ENCODE measurements at places on chromosomes 7 and 10.

- DNase-seq, result peak; percentile 2
Observed at GRCh38 chr7:137343281-137343841, at the start of gene PTN. Gene PTN, minus strand, starts transcription at chr7:137343733. Its CDS starts 88,760 bp downstream, at chr7:137254973.

- DNase-seq, result no peak
Observed at GRCh38 chr7:140262242-140262903, 85.6 kb upstream of the KDM7A start.

DNA sequence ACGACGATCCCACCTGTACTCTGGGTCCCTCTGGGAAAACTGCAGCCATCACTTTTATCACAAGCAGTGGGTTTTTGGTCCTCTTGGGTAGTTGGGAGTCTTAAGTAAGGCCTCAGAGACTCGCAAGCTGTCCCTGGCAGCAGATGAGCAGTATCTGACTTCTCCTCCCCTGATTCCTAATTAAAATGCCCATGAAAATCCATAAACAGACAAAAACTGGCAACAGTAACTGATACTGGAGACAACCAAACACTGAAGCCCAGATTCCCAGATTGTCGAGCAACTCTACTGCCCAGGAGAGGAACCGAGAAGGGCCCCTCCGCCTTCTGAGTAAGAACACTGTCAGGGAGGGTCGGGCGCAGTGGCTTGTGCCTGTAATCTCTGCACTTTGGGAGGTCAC is 333.8 kb downstream of the CALN1 start:
- no peak for DNase-seq

DNA sequence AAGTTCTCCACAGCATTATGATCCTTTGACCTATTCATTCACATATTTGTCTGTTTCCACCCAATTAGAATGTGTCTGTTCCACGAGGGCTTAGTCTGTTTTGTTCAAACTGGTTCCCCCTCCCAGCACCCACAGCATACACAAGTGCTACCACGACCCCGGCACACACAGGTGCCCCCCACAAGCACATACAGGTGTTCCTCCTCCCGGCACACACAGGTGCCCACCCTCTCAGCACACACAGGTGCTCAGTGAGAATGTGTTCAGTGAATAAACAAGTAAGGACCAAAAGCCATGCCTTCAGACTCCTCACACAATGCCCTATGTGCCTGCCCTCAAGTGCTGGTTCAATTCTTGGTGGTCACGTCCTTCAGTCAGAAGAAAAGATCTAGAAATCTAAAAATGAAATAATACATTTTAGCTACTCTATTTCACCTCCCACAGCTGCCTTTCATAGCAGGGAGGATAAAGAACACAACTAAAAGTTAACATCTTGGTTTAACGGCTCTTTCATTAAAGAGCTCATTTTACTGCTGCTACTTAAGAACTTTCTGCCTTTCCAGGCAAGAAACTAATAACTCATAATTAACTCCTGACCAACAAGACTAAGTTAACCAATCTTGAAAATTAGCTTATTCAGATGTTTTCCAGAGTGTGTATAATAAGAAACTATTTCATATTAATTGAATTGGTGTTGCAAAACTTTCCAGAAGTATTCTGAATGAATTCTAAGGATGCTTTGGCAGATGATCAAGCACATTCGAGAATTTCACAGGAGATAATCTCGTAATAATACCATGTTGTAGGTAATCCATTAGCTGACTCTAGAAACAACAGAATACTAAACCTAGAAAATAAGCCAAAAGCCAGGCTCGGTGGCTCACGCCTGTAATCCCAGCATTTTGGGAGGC is 2.3 kb downstream of the DNMBP start:
- no peak for DNase-seq

DNA sequence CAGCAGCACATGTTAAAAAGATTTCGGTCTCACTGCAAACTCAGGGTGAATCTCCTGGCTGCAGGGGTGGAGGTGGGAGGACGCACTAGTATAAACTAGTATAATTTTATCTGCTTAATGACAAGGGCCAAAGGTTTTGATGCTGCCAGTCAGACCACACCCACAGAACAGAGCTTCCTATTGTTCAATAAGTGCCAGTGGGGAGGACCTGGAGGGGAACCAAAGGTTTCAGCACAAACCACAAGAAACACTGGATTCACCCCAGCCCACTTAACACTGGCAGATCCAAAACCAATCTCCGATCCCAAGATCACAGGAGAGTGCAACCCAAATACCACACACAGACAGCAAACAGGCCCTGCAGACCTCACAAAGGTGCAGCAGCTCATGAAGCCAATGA is 6.6 kb downstream of the VOPP1 start:
- no peak for DNase-seq

GRCh38 chr7:71488308-71488707 is 356.4 kb downstream of the GALNT17 start:
- no peak for DNase-seq

GRCh38 chr7:77980087-77980713 is 181.6 kb downstream of the PHTF2 start:
- DNase-seq, result no peak

DNA sequence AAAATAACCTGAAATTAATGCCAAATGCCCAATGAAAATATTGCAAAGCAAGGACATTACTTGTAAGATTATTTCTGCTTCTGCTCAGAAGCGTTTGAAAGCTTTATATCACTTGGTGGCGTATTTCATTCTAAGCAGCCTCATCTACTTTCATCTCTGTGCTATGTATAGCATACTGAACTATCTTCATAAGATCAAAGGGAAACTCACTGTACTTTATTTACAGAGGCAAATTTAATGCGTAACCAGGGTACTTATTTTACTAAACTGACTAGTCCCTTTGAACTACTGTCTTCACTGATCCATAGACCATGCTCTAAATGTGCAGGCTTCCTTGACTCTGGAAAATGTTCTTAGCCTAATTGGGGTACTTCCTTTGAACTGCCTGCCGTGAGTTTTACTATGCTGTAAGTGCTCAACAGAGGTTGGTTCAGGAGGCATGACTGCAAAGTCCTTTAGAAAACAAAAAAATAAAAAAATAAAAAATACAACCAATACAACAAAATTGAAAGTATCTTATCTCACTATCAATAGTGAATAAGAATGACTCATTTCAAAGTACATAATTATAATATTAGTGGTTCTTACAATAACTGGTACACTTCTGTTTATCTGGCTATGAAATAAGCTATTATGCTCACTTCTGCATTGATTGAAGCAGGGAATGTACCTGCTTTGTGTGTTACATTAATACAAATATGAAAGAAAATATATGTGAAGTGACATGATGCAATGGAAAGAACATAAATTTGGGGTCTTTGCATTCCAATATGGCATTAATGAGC is 41.0 kb upstream of the TSPAN12 start:
- no peak for DNase-seq

DNA sequence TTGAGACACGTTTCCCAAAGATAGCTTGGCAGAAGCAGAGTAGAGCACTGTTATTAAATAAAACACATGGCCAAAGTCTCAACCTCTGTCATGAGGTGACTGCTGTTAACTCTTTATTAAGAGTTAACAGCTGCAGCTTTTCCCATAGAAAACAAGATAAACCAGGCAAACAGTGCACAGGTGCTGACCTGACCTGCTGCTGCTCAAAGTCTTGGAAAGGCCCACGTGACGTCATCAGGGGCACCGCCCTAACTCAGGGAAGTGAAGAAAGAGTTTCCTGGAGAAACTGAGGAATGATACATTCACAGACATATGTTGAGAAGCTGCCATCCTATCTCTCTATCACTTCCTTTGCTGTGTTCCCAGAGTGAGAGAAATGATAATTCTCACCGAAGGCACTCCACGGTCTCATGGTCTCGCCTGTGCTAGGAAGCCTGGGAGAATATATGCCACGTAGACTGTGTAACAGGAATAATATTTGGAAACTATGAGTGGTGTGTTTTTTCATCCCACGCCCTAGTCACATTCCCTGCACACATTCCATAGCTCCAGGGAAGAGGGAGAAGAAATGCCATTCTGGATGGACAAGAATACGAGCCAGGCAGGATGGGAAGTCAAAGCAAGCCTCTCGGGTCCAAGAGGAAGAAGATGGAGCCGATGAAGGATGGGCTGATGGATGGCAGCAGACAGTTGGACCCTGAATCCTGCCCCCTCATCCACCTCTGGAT is 146.2 kb upstream of the NFE2L3 start:
- no peak for DNase-seq

GRCh38 chr7:117960351-117960750 is 87.1 kb upstream of the CTTNBP2 start:
- no peak for DNase-seq

DNA sequence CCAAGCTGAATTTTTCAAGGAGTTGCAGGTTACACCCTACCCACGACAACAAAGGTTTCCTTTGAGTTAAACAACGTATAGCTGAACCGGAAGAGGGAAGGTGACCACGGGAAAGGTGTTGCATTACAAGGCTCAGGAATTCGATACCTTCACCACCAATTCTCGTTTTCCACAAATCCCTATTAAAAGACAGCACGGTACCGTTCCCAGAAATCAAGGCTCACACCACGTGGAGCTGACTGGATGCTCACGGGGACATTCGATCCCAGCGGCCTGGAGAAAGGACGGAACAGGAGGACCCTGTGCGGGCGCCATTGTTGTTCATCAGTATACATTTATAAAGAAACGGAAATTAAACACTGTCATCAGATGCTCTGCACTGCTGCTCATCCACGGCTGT is 56.4 kb downstream of the CTBP2 start:
- no peak for DNase-seq

DNA sequence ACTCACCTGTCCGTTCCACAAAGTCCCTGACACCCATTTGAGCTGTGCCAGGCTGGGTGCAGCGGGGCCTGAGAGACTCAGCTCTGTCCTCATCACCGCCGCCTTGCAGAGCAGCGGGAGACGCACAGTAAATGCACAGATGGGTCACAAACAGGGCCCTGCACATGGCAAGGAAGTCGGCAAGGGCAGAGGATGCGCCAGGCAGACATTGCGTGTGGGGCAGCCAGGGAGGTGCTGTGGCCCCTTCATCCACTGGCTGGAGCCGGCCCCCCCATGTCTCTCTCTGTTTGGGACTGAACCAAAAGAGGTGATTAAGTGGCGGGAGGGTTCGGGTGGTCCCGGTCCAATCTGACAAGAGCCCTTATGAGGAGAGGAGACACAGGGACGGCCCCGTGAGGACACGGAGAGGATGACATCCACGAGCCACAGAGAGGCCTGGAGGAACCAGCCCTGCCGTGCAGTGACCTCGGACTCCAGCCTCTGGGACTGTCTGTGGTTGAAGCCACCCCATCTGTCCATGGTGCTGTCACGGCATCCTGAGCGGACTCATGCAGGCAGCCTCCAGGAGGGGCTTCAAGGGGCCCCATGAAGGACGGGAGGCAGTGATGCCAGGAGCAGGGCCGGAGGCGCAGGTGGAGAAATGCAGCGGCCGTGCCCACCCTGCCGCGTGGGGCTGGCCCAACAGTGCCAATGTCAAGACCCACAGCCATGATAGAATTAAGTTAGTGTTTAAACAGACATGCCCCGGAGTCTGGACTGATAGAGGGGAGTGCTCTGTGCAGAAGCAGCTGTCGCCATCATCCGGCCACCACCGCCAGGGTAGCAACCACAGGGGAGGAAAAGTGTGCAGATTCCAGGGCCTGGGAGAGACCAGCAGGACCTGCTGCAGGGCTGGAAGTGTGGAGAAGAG is 28.4 kb upstream of the FOXL3 start:
- DNase-seq, result no peak

GRCh38 chr7:29278337-29279069 is 83.9 kb downstream of the CHN2 start:
- DNase-seq, result no peak

DNA sequence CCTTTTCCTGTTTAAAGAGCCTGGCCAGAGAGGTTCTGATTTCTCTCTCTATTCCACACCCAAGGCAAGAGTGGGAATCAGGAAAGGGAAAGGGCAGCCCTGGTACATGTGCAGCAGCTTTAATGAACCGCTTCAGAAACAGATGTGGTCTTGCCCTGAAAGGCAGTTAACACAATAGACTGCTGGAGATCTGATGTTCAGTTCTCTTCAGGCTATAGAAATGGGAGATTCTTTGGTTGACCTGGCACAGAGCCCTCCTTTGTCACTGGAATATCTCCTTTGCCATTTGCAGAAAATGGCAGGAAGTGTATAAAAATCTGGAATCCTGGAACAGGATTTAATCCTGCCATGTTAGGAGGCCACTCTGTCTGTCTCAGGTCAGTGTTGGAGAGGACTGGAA is 36.3 kb upstream of the EXOC6 start:
- no peak for DNase-seq

DNA sequence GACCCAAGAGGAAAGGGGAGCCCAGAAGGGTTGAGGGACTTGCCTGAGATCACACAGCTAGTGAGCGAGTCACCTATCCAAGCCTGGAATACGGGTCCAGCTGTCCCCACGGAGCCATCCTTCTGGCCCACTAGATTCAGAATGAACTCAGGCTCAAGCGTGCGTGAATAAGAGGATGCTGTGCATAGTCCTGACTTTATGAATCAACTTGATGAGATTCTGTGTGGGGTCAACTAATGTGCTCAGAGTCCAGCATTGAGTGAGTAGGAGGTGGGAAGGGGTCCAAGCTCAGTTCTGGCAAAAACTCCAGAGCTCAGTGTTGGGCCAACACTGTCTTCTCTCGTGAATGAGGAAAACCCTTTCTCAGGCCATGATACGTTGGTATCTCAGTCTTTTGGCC is 41.4 kb downstream of the CAMK1D start:
- no peak for DNase-seq

- no peak for DNase-seq
Observed at GRCh38 chr10:4867520-4868356, 41.7 kb downstream of the AKR1E2 start.

GRCh38 chr7:38702002-38702535 is 70.9 kb upstream of the AMPH start:
- peak; percentile 22 for DNase-seq

DNA sequence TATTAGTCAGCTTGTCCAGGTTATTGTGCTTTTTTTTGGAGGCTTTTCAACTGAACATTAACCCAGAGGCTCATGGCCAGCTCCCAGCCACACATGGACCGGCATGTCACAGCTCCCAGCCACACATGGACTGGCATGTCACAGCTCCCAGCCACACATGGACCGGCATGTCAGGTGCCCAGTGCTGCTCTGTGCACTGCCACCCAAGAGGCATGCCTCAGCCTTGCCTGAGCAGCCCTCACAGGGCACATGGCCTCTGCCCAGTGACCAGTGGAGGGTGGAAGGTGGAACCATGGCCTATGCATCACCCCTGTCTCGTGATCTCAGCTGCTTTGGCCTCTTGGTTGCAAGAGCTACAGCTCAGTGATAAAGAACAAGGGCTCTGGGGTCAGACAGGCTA is 119.8 kb downstream of the OAT start:
- DNase-seq, result no peak

DNA sequence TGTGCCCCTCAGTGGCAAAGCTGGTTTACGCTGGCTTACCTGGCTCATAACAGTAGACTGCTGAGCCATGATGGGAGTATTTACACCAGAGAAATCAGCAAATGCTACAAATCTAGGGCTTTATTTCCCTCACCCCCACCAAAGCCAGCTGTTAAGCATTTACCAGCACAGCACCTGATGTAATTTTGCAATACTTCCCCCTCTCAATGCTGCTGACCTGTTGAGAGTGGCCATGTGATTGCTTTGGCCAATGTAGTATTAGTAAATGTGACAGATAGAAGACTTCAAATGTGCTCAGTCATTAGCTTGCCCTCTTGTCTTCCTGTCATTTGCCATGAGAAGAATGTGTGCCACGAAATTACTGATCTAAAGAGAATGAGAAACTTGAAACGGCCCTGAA is 46.6 kb downstream of the HERPUD2 start:
- no peak for DNase-seq

Data from RWPE1 (cell line).